Stimulated activated memory B cell treated with anti-CD40 and anti-IgM and Interleukin-4, amounts not matched to agents 10 μg/mL and 1 μg/mL and 100 μg/mL, for 72 hours (primary cell): ENCODE measurements at places on chromosomes 1 and 21.

DNA sequence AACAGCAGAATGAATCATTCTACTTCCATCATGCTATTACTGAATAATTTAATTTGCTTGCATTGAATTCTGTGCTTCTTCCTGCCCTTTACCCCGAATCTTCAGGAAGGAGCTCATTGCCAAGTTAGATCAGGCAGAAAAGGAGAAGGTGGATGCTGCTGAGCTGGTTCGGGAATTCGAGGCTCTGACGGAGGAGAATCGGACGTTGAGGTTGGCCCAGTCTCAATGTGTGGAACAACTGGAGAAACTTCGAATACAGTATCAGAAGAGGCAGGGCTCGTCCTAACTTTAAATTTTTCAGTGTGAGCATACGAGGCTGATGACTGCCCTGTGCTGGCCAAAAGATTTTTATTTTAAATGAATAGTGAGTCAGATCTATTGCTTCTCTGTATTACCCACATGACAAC lies 44.2 kb downstream of the MAP3K7CL start:
- ATAC-seq, result no peak

GRCh38 chr1:186534401-186534800 lies 73.5 kb upstream of the PDC start:
- ATAC-seq, result no peak

- no peak for ATAC-seq
Measured at GRCh38 chr1:62991152-62991551, 207.2 kb downstream of the ATG4C start.

DNA sequence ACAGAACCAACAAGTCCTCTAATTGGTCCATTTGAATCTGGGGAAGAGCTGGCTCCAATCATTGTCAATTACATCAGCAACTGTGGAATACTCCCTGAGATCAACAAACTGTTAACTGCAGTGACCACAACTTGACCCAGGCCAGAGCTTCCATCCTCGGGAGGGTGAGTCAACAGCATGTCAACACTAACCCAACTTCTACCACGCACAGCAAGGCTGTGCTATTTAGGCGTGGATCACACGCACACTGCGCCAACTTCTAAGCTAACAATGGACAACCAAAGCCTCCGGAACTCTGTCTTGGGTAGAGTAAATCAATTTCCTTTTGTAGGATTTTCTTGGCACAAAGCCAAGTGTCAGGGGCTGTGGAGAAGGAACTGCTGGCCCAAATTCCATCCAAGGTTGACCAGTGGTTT lies 30.4 kb downstream of the APP start:
- no peak for ATAC-seq

DNA sequence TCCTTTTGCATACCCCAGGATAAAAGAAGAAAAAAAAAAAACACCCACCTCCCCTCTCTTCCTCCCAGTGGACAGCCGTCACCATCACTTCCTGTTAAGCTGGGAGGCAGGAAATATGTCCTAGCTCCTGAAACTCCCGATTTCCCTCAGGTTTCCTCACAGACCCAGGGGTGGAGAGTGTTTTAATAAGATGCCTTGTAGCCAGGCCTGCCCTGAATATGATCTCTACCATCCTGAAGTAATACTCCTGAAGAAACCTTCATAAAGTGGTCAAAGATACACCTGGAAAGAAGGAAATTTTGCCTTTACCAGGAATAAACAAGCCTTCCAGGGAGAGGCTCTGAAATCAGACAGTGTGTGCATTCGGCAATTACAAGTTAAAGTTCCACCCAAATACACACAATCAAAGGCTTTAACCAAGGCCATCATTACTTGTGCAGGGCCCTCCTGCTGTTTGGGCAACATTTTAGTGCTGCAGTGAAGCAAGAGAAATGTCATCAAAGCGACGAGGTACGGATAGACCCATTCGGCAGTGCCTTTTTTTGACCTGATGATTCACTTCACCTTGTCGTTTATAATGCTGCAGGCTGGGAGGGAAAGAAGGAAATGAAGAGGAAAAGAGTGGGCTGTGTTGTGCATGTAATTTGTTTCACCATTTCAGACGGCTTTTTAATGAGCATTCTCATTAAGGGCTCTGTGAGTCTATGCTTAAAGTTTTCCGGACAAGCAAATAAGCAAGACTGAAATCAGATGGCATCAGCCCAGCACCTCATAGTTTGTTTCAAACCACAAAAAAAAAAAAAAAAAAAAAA lies 41.0 kb upstream of the RASAL2 start:
- ATAC-seq, result no peak

DNA sequence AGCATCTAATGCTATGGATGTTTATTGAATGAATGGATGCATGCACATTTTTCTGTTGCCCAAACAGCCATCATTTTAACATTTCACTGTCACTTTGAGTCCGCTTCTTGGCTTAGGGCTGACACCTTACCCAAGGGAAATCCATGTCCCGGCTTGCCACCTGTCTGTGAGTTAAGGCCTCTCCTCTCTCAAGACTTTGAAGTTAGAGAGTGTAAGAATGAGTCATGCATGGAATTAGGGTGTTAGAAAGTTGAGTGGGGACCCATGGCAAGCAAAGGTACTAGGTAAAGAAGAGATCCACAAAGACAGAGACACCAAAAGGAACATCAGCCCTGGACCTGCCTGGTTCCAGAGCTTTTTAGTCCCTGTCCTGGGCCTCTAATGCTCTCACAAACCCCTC lies 35.1 kb downstream of the ATP1A1 start:
- ATAC-seq, result no peak

DNA sequence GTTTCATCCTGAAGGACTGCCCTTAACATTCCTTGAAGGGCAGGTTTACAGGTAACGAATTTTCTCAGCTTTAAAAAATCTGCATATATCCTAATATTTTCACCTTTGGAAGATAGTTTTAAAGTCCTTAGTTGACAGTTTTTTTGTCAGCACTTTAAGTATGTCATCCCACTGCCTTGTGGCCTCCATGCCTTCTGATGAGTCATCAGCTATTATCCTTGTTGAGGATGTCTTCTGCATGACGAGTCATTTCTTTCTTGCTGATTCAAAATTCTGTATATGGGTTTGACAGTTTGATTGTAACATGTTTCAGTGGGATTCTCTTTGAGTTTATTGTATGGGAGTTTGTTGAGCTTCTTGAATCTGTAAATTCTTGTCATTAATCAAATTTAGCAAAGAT lies 500.6 kb downstream of the DISC1 start:
- ATAC-seq, result no peak

GRCh38 chr1:78322928-78323680 lies 167.7 kb upstream of the PTGFR start:
- no peak for ATAC-seq
